ENCODE measurements at places on chromosomes 2 and 18.
A peak's percentile ranks its signal among the peaks of the same experiment; 100 is the strongest.

DNA sequence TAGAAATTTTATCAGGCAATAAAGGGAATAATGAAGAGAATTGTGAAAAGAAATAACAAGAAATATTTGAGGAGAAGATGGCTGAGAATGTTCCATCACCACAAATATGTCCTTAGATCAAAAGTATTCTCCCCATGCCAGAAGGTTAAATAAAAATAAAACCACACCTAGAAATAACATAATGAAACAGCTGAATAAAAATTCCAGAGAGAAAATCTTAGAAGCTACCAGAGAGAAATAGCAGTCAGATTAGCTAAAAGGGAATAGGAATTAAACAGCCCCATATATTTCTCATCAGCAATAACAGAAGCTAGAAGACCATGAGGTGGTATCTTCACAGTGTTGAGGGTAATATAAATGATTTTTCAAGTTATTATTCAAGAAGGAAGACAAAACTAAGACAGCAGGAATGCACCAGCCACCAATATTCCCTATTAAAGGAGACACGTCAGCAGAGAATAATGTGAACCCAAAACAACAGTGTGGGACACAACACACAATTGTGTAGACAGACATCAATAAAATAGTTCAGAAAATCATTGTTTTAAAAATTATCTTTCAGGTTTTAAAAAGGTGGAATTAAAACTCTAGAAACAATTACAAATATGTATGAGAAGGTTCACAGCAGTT, 82.0 kb upstream of the NEDD4L start:
- DNase-seq, result no peak

DNA sequence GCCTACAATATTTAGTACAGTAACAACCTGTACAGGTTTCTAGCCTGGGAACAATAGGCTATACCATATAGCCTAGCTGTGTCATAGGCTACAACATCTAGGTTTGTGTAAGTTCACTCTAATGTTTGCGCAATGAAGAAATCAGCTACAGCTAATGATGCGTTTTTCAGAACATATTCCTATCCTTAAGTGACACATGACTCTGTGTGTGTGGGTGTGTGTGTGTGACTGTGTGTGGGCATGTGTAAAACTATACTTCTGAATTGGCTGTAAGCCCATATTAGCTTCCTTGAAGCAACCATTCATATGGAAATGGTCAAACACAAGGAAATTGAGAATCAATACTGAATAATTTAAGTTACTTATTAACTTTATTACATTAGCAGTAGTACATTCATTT, 120.8 kb upstream of the SULT1C3 start:
- no peak for DNase-seq

DNA sequence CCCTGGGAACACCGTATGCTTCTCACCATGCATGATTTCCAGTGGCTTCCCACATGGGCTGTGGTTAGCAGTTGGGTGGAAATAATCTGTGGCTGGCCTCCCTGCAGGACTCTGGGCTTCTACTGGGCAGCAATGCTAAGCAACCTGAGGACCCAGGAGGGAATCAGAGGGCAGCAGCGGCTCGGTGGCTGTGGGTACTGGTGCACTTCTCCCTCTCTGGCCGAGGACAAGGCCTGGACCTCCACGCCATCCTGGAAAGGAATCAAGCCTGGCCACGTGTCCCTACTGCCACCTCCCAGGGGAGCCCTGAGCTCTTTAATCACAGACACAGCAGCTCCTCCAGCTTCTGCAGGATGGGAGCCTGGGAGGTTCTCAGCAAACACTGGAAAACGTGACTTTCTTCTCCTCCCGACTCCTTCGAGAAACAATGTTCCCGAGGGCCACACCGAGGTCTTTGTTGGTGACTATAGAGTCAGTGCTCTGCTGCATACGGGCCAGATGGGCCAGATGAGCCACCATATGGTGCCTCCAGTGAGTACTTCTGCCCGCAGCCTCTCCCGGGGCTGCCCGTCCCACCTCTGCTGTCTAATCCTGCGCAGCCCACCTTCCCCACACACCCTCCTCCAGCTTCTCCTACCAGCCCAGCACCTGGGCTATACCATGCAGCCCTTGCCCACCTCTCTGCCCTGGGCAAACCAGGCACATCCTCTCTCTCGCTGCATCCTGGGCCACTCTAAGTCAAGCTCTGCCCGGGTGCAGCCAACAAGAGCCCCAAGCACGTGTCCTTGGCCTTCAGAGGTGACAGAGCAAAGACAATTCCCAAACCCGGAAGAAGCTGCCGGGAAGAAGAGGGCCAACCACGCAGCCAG, 42.8 kb upstream of the OTOS start:
- no peak for DNase-seq

DNA sequence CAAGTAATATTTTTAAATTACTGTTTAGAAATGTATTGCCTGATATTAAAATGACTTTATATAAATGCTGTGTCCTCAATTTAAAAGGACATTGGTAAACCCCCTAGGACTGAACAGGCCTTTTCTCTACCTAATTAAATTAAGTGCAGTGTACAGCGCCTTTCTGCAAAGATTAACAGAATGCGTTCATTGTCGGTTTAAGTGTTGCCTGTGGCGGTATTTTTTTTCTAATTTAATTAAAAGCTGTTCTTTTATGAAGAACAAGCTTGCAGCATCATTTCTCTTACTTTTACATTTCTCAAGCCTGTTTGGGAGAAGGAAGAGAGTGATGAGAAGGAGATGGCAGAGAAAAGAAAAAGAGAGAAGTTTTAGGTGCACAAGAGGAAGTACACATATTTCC, 344.9 kb downstream of the CPS1 start:
- DNase-seq, result no peak

GRCh38 chr18:2535419-2535910, 35.8 kb downstream of the METTL4 start:
- no peak for DNase-seq

GRCh38 chr2:187354661-187355060, 93.4 kb downstream of the CALCRL start:
- no peak for DNase-seq

DNA sequence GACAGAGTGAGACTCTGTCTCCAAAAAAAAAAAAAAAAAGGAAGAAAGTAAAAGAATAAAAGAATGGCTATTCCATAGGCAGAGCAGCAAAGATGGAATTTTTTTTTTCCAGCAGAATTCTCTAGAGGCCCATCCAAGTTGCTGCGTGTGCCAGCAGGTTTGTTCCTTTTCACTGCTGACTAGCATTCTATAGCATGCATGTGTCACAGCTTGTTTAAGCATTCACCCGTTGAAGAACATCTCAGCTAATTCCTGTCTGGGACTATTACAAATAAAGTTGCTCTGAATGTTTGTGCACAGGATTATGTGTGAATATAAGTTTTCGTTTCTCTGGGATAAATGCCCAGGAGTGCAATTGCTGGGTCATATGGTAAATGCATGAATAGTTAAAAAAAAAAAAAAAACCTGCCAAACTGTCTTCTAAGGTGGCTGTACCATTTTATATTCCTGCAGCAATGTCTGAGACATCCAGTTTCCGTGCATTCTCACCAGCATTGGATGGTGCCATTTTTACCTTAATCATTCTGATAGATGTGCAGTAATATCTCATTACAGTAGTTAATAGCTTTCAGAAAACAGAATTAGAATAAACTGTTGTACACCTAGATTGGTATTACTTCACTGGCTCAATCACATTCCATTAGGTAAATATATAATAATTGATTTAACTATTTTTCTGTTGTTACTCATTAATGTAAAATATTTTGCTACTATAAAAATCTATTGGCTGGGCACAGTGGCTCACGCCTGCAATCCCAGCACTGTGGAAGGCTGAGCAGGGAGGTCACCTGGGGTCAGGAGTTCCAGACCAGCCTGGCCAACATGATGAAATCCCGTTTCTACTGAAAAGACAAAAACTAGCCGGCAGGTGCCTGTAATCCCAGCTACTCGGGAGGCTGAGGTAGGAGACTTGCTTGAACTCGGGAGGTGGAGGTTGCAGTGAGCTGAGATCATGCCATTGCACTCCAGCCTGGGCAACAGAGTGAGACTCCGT, 47.5 kb upstream of the ASAP2 start:
- DNase-seq, result no peak

DNA sequence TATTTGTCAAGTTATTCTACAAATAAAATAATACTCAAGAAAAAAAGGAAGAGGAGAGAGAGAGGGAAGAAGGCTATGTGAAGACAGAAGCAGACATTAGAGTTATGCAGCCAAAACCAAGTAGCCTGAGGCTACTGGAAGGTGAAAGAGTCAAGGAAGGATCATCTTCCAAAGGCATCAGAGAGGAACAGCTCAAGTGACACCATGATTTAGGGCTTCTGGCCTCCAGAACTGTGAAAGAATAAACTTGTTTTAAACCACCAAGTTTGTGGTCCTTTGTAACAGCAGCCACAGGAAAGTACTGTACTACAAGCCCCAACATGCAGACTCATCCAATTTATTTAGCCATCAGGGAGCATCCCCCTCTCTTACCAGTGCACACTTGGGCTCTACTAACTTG, 788.5 kb upstream of the LRRTM1 start:
- DNase-seq, result no peak

DNA sequence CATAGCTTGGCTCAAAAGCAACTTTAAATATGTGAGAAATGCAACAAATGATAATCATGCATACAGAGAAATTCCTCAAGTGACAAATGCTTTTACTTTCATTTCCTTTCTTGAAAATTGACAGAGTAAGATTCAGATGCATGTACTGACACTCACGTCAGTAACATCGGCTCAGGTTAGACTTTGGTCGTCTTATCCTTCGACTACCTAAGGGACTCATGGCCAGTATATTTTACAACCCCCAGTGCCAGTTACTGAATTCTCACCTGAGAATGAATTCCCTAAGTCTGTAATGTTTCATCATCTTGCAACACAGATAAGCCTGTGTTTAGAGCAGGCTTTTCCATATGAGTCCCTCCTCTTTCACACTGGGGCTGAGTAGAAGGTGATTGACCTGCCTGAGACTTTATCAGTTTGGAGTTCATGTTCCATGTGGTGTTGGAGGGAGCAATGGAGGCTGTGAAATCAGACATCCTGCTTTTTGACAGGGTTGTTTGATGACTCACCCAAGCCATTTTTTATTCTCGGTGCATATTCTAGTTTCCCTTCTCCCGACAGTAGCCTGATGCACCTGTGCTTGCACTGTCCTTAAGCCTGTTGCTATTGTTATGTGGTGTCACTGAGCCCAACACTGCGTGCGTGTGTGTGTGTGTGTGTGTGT, 30.5 kb upstream of the ATP8B1 start:
- DNase-seq, result peak; percentile 32

DNA sequence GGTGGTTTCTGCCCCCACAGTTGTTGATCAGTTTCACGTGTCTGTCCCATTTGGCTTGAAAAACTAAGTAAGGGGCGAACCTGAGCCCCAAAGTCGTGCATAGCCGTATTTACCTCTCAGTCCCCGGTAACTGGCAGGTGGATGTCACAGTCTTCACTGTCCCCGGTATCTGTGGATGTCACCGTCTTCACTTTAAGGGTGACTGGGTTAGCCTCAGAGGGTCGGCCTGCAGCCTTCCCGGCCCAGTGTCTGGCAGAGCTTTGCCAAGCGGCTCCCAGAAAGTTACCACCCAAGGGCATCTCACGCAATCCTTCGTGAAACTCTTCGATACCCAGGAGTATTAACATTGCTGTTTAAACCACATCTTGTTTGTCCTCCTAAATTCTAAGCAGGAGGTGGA, 125.3 kb upstream of the CTDP1 start:
- no peak for DNase-seq

GRCh38 chr18:354003-354402, 86.2 kb upstream of the THOC1 start:
- no peak for DNase-seq

DNA sequence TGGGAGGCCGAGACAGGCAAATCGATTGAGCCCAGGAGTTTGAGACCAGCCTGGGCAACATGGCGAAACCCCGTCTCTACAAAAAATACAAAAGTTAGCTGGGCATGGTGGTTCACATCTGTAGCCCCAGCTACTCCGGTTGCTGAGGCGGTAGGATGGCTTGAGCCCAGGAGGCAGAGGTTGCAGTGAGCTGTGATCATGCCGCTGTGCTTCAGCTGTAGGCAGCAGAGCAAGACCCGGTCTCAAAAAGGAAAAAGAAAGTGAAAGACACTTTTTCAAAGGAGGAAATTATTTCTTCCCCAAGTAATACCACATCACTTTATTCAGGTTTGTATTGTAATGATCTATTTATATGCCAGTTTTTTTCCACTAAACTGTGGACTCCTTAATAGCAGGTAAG, 35.7 kb upstream of the TAF4B start:
- no peak for DNase-seq

DNA sequence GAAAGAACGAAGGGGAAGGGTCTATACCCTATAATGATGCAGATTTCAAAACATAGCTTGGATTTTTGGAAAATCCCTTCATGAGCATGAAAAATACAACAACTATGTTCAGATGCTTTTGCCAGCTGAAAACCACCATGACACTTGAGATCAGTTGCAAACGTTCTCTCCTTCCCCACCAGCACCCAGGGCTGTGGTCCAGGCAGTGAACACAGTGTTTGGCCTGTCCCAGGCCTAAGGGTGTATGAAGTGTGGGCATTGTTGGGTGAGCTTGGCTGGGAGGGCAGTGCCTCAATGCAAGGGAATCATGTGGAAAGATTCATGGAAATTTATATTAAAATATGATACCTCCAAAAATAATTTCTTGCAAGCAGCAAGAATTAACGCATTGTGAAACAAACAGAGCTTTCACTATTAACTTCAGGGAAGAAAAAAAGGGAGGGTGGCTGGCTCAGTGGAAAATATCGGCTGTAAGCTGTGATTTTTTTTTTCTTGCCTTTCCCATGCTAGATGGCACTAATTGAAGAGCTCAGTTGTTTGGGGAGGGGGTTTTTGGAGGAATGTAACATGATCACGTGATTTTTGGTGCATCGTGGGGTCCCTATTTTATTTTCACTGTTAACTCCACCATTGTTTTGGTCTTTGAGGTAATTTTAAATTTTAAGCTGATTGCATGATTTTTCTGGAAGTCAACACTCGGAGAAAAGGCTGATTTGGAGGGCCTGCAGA, 52.0 kb downstream of the CDC42EP3 start:
- DNase-seq, result no peak

DNA sequence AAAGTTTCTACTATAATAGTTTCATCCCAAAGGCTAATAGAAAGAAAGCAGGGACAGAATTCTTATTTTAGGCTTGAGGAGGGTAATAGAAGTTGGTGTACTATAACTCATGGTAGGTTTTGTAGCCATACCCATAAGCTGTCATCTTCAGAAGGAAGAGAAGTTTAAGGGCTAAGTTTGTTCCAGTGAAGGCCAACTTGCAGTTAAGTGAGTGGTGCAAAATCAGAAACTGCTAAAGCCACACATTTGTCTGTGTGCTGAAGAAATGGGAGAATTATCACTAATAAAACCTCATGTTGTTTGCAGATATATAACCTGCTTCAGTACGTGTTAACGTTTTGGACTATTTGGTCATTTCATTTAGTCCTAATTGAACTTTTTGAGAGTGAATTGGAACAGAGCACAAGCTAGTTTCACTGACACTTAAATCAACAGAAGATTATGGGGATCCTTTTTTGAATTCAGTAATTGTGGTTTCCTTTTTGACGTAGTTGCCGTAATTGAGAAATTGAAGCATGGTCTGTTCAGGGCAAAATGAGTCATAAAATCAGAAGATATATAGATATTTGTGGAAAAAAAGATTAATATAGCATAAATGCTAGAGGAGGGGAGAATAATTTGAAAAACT, 69.1 kb downstream of the PHLPP1 start:
- peak; percentile 74 for DNase-seq

GRCh38 chr2:49933711-49934110, 779.4 kb upstream of the FSHR start:
- no peak for DNase-seq

GRCh38 chr2:184371641-184372040, 226.7 kb upstream of the ZNF804A start:
- DNase-seq, result no peak

All from CD14-positive monocyte (primary cell).